ENCODE measurements at places on chromosomes 6 and 20.

DNA sequence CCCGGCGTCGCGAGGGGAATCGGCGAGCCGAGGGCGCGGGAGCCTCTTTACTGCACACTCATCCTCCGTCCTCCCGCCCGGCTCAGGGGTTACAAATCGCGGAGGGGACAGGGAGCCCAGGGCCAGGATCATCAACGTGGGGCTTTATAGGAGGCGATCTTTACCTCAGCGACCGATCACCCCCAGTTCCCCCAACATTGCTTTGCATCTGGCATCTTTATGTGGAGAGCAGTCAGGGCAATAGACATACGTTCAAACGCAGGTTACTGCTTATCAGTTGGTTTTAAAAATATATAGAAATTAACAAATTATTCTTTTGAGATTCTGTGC lies 634 bp downstream of the HSF2 start:
- peak; percentile 57 for DNase-seq

- peak; percentile 49 for DNase-seq
Measured at GRCh38 chr6:105810105-105810921, 275.8 kb upstream of the PRDM1 start.

GRCh38 chr20:52494244-52494643 lies 302.7 kb upstream of the ZFP64 start:
- DNase-seq: no peak

- no peak for DNase-seq
Measured at GRCh38 chr20:51752343-51752951, 15.7 kb downstream of the ATP9A start.

- no peak for DNase-seq
Measured at GRCh38 chr6:144920391-144920961, 635.3 kb downstream of the UTRN start.

GRCh38 chr20:18543216-18543615 lies 24.0 kb upstream of the SMIM26 start:
- DNase-seq: no peak

DNA sequence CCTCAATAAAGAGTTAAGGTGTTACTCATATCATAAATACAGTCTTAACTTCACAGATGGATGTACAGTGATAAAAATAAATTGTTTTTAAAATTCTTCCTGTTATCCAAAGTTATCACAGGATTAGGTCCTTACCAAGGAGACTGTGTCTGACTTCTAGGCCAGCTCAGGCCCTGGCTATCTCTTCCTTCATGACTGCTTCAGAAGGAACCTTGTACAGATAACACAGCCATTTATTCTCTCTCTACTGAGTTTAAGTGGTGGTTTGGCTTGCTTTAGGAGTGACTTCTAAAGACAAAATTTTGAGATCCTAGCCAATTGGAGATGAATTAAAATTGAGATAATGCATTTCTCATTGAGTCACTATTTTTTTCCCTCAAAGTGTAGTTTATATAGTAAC lies 40.8 kb upstream of the RNF182 start:
- no peak for DNase-seq

- no peak for DNase-seq
Measured at GRCh38 chr20:19554666-19555065, 203.4 kb upstream of the RIN2 start.

- DNase-seq: peak; percentile 2
Measured at GRCh38 chr6:164612751-164613150, 696.7 kb downstream of the C6orf118 start.

- no peak for DNase-seq
Measured at GRCh38 chr6:160038479-160038878, 69.6 kb downstream of the IGF2R start.

DNA sequence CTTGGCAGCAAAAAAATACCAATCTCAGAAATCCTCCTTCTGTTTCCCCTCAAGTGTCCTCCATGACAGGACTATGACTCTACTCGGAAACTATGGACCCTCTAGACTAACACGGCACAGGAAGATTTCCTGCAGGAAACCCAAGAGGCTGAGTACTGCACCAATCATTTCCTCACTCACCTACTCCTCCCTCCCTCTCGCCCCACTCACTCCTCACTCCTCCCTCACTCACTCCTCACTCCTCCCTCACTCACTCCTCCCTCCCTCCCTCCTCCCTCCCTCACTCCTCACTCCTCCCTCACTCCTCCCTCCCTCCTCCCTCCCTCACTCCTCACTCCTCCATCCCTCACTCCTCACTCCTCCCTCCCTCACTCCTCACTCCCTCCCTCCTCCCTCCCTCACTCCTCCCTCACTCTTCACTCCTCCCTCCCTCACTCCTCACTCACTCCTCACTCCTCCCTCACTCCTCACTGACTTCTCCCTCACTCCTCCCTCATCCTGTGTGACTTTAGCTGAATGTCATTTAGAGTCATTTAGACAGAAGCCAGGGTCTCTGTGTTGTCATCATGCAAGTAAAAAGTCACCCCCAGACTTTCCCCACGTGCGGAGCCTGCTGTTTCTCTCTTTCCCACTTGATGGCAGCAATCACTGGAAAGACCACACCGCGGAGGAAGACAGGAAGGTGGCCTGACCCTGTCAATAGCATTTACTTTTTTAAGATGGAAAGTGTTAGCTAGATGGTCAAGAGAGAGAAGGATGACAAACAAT lies 226.8 kb upstream of the PDE10A start:
- DNase-seq: peak; percentile 69

- DNase-seq: no peak
Measured at GRCh38 chr6:110356778-110357177, 1.4 kb downstream of the METTL24 start.

DNA sequence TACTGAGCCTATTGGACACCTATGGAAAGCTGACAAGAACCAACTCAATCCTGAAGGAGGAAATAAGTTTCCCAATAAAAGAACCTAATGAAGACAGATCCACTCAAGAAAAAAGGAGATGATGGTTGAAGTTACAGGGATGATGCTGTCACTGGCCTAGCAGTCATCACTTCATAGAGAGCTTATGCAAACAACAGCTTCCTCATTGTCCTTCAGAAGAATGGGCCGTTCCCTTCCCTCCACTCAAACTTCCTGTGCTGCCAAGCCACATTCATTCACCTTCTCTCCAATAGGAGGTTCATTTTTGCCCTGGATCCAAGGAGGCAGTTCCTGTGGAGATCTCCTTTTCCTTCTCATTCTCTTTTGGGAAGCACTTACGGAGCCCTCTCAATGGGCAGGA lies 13.8 kb upstream of the PM20D2 start:
- peak; percentile 73 for DNase-seq

- no peak for DNase-seq
Measured at GRCh38 chr6:131692031-131692430, 9.2 kb downstream of the OR2A4 start.

GRCh38 chr6:147660334-147661311 lies 152.1 kb downstream of the SAMD5 start:
- no peak for DNase-seq

GRCh38 chr6:44778513-44778912 lies 391.0 kb downstream of the CDC5L start:
- DNase-seq: no peak

DNA sequence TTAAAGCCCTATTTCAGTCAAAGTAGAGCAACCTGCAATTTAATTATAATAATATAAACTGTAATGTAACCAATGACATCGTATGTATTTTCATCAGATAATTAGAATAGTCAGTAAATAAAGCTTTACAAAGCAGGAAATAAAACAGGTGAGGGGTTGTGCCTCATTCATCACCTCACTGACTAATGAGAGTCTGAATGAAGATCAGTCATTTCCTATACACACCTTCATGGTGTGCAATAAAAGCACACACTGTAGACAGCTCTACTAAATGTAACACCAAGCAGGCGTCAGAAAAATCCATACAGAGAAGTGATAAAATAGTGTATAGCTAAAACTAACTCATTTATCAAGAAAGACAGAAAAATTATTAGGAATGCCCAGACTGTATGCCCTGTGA lies 105.9 kb downstream of the MAN1A1 start:
- no peak for DNase-seq

DNA sequence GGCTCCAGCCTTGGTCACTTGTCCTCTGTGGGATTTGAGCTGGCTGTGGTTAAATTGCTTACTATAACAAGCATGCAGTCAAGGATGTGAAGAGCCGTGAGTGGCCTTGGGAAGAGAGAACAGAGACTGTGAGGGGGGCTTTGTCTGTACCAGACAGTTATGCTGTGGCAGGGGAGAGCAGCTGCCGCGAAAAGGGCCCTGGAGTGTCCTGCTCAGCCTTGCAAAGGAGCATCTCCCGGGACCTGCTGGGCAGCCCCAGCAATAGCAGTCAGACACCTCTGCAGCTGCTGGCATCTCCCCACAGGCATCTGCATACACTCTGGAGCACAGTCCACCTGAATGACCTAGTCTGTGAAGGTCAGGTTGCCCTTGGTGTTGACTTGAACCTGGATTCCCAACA lies 6.3 kb downstream of the EBF4 start:
- DNase-seq: no peak

- no peak for DNase-seq
Measured at GRCh38 chr6:107161521-107161920, 46.2 kb upstream of the BEND3 start.

GRCh38 chr20:47757145-47758035 lies 27.9 kb downstream of the SULF2 start:
- DNase-seq: no peak

DNA sequence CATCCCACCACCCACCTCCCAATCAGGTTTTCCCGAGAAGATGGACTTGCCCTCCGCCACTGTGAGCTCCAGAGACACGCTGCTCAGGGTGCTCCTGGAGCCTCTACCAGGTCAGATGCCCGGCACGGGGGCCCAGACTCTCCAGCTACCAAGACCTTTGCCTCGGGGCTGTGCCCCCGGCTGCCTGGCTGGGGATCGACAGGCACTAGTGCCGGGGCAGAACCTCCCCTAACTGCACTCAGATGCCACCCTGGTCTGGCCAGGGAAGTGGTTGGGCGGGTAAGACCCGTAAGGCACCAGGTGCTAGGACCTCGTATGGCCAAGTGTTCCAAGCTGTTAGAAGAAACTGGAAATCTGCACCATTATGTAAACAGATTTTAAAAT lies 100.7 kb downstream of the ASXL1 start:
- DNase-seq: no peak

- peak; percentile 21 for DNase-seq
Measured at GRCh38 chr6:130513770-130514169, 148.0 kb downstream of the TMEM200A start.

DNA sequence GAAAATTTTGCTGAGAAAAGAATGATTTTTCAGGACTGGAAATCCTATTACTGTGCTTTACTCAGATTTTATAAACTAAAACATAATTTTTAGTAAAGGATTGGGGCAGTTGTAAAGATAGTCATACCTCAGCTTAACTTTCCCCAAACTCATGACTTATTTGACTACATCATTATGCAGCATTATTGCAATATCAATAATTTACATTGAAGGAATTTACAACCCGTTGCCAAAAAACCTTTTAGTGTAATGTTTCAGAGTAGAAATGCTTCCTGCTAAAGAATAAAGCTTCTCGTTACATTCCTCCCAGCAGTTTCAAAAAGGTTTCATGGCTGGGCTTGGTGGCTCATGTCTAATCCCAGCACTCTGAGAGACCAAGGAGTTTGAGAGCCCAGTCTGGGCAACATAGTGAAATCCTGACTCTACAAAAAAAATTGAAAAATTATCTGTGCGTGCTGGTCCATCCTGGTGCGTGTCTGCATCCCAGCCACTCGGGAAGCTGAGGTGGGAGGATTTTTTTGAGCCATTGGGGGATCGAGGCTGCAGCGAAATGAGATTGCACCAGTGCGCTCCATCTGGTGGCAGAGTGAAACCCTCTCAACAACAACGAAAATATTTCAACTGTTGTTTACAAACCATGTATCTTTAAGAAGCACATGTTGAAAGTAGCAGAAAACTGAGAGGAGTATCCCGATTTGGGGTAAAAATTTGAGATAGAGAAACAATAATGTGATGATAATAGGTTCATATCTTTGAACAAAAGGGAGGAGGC lies 4.4 kb downstream of the AMD1 start:
- no peak for DNase-seq

GRCh38 chr20:5720696-5721095 lies 29.5 kb upstream of the SHLD1 start:
- no peak for DNase-seq

DNA sequence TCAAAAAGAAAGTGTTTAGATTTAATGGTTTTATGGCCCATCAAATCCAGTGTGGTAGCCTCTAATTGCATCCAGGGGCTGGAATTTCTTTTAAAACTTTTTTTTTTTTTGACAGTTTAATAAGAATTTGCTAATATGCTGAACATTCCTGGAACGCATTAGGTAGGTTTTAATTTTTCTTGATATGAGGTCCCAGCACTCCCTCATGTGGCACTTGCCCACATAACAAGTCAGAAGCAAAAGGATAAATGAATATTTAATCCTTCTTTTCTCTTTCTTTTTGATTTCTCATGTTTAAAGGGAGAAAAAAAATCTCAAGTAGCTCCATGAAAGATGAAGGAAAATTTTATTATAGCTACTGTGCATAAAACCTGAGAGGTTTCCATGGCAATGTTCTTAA lies 13.5 kb downstream of the HAO1 start:
- DNase-seq: peak; percentile 63

GRCh38 chr6:158353883-158354877 lies 41.9 kb downstream of the TULP4 start:
- DNase-seq: no peak

DNA sequence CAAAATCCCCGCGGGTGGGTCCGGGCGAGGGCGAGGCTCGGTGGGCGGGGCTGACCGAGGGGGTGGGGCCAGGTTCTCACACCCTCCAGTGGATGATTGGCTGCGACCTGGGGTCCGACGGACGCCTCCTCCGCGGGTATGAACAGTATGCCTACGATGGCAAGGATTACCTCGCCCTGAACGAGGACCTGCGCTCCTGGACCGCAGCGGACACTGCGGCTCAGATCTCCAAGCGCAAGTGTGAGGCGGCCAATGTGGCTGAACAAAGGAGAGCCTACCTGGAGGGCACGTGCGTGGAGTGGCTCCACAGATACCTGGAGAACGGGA lies 809 bp downstream of the HLA-G start:
- peak; percentile 32 for DNase-seq

GRCh38 chr20:62377615-62378178 lies 9.2 kb upstream of the RPS21 start:
- DNase-seq: no peak

DNA sequence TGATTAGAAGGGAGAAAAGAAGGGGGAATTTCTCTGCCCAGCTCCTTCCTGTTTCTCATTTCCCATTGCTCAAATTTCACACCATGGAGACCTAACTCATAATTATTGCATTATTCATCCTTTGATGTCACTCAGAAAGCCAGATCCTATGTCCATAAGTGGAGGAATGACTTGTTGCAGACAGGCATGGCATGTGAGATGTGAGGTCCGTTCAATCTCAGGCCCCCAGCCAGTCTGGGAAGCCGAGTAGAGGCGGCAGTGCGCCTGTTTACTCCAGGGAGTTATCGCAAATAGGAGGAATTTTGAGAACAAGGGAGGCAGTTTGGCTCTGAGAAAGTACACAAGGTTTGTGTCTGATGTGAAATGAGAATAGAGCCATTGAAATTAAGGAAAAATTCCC lies 26.9 kb upstream of the MOCS1 start:
- no peak for DNase-seq
